NCI-H524 (cell line): ENCODE measurements at places on chromosomes 1 and 21.

DNA sequence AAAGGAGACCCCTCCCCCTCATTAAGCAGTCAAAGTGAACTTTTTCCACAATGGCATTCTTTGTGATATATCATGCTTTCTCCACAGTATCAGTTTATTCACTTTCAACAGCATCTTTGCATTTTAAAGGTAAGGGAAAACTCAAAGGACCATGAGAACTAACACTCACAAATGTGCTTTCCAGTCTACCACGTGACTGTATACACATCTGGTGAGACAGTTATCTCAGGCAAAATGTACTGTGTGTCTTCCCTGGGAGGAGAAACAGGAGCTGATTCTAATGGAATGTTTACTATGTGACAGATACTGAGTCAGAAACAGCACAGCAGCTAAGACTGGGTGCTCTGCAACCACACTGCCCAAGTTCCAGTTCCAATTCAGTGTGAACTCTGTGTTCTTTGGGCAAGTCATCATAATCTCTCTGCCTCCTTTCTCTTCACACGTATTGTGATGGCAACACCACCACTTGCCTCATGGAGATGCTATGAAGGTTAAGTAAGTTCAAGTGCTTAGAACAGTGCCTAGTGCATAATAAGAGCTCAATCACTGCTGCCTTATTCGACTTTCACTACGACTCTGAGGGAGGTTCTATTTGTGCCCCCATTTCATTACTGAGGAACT is 79.0 kb downstream of the SLC45A1 start:
- no peak for DNase-seq

- DNase-seq: peak; percentile 87
Measured at GRCh38 chr1:17502326-17502778, 37.1 kb upstream of the ARHGEF10L start.

GRCh38 chr21:35475762-35476161 is 426.7 kb upstream of the RUNX1 start:
- DNase-seq: peak; percentile 2

DNA sequence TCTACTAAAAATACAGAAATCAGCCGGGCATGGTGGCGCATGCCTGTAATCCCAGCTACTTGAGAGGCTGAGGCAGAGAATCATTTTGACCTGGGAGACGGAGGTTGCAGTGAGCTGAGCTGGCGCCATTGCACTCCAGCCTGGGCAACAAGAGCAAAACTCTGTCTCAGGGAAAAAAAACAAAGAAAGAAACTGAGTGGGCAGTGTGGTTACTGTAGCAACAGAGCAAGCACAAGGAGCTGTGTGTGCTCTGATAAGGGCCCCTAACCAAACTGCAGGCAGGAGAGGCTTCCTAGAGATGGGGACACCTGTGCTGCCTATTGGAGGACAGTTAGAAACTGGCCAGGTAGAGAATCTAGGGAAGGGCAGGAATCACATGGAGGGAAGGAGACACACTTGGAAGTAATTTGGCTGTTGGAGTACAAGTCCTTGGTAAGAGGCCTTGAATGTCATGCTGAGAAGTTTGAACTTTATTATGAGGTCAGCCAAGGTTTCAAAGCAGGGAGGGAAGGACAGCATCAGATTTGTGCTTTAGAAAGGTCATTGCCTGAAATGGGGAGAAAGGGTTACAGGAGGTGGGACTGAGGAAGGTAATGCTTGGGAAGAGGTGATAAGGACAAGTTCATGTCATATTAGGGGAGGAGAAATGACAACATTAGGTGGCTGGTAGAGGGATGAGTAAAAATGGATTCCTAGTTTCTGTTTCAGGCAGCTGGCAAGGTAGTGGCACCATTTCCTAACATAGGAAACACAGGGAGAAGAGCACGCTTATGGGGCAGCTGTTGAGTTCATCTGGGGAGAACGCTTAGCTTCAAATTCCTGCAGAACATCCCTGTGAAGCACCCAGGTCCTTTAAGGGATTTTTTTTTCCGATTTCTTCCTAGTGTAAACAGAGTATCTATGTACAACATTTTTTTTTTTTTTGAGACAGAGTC is 69.2 kb upstream of the ARTN start:
- no peak for DNase-seq

DNA sequence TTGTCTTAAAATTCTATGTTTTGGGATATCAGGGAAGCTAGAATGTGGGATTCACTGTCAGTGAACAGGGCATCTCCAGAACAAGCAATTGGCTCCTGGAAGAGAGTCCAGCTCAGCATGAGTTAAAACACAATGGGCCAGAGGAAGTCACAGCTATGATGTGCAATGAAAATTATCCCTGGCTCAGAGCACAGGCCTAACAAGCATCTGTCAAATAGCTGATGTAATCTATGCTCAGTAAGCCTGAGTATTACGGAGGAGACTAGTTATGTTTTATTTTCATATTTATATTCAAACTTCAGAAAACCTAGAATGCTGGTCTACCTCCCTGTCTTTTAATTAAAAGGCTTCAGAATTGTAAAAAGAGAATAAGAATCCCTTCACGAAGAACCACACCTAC is 41.6 kb downstream of the PARP1 start:
- DNase-seq: no peak

GRCh38 chr1:54460351-54460750 is 54.2 kb upstream of the SSBP3 start:
- no peak for DNase-seq

GRCh38 chr1:203701606-203702005 is 63.4 kb upstream of the LAX1 start:
- DNase-seq: no peak

DNA sequence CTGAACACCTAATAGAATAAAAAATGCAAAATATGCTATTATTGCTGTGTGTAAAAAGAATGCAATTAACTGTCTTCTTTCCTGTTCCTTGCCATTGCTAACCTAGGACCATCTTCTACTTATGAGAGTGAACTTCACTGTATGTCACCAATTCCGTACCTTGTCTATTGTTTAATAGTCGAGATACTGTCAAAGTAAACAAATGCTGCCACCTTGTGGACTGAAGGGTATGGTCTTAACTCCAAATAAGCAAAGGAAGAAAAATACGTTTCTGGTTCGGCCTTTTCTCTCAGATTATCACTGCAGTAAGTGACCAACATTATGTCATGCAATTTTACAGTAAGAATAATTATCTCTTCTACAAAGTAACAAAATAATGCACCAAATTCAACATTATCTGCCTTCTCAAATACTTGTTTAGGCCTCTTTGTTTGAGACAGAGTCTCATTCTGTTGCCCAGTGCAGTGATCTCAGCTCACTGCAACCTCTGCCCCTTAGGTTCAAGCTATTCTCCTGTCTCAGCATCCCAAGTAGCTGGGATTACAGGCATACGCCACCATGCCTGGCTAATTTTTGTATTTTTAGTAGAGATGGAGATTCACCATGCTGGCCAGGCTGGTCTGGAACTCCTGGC is 133.4 kb downstream of the COP1 start:
- DNase-seq: peak; percentile 70

DNA sequence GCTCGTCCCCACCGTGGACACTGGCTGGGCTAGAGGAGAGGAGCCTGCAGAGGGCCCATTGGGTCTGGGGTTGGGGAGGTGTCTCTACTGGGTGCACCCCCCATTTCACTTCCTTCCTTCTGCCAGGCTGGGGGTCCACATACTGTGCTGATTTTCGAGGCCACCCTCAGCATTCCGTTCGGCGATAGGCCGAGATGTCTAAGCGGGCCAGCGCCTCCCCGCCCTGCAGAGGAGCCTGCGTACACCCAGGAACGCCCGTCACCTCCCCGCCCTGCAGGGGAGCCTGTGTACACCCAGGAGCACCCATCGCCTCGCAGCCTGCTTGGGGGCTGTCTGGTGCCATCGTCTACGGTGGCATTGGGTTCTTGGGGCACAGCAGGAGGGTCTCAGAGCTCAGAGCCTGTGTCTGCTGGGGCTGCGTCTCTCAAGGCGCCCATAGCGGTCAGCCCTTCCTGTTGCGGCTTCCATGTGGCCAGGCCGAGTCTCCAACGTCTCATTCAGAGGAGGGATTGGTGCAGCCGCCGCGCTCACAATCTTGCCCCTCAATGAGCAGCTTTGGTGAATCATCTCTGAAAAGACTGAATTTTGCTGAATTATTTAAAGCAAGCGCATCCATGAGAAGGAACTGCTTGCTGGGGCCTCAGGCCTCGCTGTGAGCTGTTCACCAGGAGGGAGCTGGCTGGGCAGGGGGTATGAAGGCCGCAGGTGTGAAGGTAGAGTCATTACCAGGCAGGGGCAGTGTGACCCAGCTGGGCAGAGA is 30.7 kb upstream of the AGPAT3 start:
- no peak for DNase-seq

DNA sequence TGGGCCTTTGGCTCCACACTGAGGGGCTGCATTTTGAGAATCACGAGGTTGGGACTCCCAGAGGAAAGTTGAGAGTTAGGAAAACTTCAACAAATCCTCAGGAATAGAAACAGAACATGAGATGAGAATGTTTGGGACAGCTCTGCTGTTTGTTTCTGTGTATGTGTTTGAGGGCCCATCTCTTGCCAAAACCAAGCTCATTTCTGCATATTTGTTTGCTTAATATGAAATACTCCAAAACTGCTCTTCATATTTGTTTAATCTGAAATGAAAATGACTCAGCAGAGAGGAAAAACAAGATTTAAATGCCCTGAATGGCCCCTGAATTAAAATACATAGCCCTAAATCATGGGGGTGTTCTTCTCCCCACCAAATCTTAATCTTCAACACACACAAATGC is 78.1 kb downstream of the DDR2 start:
- no peak for DNase-seq

DNA sequence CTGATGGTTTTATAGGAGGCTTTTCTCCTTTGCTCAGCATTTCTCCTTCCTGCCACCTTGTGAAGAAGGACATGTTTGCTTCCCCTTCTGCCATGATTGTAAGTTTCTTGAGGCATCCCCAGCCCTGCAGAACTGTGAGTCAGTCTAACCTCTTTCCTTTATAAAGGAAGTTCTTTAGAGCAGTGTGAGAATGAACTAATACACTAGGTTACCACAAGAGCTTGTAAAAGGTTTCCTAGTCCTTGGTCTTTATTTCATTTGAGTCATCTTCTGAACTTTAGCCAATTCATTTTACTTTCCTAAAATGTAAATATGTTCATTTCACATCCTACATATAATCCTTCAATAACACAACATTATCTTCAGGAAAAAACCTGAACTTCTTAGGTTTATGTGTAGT is 365.3 kb downstream of the HHIPL2 start:
- DNase-seq: no peak

- DNase-seq: no peak
Measured at GRCh38 chr1:89739013-89739843, 81.6 kb upstream of the LRRC8D start.

GRCh38 chr1:11730429-11730891 is 5.5 kb upstream of the AGTRAP start:
- DNase-seq: no peak

DNA sequence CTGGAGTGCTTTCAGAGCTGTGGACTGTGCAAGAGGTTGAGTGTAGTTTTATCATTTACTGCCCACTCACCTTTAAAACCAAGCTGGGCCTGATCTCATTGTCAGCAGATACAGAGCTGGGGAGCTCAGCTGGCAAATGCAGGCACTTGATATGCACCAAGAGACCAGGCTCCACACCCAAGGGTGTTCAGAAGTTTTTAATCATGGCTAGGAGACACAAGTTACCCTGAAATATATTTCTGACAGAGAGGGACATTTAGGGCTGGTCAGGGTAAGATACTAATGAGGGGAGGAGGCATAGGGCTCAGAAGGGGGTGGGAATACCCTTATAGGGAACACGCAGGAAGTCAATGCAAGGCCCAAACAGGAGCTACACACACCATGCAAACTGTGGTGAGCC is 153.7 kb downstream of the ELAVL4 start:
- DNase-seq: no peak

DNA sequence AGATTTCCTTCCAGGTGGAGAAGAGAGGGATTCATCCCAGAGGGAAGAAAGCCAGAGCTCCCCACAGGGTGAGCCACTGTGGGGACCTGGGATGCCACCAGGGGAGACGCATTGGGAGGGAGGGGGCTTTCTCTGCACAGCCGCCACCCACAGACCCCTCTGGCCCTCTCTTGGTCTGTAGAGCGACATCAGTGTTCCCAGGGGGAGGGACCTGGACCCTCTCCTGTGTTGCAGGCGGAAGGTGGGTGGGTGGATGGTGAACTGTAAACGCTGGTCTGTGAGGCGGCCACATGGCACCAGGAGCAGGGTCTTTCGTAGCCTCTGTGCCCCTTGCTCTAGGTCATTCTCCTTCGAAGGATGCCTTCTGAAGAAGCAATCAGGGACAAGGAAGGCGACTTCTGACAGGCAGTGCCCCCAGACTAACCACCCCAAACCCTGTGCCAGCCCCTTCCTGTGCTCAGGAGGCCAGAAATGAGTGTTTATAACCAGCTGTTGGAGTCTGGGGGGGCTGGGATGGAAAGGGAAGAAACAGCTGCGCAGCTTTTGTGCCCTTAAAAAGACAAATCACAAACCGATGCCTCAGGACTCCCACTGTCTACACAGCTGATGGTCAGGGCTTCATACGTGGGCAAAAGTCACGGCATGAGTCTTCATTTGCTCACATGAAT is 121.4 kb upstream of the ZBTB40 start:
- no peak for DNase-seq

- DNase-seq: no peak
Measured at GRCh38 chr1:175978476-175978875, 228.6 kb downstream of the COP1 start.

DNA sequence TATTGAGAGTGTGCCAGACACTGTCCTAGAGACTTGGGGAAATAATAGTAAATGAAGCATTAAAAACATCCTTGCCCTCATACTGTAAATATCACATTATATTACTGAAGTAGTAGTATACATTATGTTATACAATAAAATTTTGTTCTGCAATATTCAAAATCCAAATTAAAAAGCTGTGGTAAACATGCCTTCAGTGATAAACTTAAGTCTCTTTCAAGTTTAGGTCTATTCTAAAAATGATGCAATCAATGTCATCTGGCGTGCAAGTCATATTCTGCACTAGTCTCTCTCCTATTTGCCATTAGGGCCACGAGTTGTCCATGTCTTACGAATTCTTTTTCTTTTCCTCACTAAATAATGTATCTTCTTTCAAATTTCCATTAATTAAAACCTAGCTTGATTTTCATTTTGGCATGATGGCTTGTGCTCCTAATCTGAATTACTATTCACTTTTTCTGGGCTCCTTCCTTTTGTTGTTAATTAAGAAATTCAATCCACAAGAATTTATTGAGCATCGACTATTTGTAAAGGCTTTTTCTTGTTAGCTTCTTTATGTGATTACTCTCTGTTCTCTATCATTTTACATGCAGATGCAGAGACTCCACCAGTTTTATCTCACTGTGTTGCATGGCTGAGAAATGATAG is 130.7 kb downstream of the COQ8A start:
- no peak for DNase-seq

GRCh38 chr1:220880726-220881506 is 1.7 kb downstream of the HLX start:
- DNase-seq: no peak

DNA sequence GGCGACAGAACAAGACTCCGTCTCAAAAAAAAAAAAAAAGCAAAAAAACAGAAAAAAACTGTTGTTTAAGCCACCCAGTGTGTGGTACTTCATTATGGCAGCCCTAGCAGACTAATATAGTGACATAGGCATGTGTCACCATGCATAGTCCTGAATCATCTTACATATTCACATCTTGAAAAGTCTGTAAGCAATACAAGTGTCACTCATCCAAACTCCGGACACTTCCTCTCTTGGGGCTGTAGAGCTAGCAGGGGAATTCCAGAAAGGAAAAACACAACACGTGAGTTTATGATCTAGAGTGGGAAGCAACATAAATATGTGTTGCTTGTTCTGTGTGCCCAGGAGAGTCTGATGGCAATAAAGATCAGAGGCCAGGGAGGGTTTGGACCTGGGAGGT is 81.6 kb upstream of the KCNE2 start:
- no peak for DNase-seq

GRCh38 chr1:116559304-116559761 is 11.5 kb downstream of the CD58 start:
- DNase-seq: no peak
